Tibial nerve (tissue), 4 donors: ENCODE measurements at places on chromosomes 5 and 9.

DNA sequence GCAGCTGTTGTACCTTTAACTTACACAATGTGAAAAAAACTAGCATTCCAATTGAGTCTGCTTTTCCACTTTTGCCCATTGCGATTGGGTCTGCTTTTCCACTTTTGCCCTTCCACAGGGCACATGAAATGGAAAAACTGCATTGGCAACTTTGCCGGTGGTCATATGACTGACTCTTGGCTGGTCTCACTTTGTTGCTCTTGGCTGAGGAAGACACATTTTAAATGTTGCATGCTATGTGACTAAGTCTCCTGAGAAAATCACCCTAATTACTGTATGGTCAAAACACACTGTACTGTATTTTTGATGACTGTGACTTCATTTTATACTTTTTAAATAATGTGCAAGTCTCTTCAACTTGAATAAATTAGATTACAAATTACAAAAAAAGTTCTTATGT lies 1.6 kb upstream of the OXCT1 start:
- DNase-seq: no peak

DNA sequence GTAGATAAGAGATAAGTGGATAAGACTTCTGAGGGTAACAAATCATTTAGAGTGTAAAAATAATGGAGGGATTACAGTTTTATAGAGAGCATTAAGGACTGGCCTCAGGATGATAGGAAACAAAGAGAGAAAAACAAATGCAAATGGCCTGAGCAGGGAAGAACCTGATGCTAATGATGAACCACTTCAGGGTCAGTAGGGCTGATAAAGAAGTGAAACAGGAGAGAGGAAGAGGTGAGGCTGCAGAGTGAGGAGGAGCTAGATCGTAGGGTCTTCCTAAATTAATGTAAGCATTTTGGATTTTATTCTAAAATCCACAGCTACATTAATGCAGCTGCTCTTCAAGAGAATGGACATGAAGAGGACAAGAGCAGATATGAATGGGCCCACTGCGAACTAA lies 698.0 kb upstream of the MEF2C start:
- no peak for DNase-seq

DNA sequence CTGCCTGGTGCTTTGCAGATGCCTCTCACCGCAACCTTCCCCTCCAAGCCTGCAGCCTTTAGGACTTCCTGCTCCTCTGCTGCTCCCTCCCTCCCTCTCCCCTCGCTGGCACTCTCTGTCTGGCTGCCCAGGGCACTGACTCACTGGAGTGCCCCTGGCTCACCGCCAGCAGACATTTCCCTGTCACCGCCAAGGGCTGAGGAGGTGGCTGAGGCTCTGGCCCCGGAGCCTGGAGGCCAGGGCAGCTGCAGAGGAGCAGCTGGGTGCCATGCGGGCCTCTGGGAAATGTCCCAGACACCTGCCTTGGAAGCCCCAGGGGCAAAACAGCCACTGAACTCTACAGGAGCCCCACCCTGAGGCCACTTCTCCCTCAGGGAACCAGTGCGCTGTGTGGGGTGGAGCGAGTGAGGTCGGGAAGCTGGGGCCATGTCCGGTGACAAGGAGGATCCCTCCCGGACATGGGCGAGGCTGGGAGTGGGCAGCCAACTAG lies 53.4 kb downstream of the TENT4A start:
- peak; percentile 54 for DNase-seq

DNA sequence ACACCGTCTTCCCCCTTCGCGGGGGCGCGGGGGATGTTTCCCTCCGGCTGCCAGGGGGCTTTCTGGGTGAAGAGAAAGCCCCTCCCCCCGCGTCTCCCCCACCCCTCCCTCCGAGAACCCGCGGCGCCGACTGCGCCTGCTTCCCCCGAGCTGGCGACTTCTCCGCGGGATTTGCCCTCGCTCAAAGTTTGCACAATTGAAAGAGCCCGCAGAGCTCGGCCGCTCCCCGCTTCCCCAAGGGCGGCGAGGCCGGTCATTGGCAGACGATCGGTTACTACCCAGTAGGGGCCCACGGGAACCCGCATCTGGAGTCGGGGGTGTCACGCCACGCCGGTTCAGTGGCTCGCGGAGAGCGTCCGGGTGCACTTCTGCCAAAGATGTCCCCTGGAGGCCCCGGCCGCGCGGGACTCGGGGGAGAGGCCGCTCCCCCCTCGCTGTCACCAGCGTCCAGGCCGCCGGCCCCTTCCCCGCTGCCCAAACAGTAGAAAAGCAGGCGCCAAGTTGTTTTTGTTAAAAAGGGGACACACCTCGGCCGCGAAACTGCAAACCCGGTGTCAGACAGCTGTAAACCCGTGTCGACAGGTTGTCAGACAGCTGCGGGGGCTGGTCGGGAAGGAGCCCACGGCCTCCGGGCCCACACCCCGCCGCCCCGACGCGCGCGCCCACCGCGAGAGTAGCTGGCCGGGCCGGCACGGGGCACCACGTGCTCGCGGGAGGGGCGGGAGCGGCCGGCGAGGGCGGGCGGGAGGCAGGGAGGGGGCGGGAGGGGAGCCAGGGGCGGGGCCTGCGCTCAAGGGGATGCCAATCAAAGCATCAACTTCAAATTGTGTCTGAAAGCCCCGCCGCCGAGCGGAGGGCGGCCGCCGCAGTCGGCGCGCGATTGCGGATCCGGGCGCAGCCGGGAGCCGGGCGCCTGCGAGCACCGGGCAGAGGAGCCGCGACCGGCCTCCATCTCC lies at the start of gene IRX1:
IRX1 (plus strand) TSS at position 827 of the 956 bp plus-strand sequence. CDS start 274 bp downstream, outside the sequence.
- no peak for DNase-seq

DNA sequence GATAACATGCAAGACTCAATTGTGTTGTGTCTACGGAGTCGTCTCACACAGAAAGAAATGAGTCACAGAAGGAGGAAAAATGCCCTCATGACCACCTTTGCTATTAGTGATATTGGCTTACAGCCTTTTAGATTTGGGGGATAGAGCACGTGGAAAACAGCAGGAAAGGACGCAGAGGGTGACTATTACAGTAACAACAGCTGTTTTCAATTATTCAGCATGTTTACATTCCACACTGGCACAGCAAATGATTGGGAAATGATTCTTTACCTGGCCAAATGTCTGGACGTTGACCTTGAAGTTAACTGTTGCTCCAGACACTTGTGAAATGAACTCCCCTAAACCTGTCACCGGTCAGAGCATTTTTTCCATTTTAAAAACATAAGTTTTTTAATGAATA lies 46.8 kb downstream of the APTX start:
- no peak for DNase-seq

GRCh38 chr5:14399054-14399692 lies 182.4 kb upstream of the OTULINL start:
- peak; percentile 82 for DNase-seq

DNA sequence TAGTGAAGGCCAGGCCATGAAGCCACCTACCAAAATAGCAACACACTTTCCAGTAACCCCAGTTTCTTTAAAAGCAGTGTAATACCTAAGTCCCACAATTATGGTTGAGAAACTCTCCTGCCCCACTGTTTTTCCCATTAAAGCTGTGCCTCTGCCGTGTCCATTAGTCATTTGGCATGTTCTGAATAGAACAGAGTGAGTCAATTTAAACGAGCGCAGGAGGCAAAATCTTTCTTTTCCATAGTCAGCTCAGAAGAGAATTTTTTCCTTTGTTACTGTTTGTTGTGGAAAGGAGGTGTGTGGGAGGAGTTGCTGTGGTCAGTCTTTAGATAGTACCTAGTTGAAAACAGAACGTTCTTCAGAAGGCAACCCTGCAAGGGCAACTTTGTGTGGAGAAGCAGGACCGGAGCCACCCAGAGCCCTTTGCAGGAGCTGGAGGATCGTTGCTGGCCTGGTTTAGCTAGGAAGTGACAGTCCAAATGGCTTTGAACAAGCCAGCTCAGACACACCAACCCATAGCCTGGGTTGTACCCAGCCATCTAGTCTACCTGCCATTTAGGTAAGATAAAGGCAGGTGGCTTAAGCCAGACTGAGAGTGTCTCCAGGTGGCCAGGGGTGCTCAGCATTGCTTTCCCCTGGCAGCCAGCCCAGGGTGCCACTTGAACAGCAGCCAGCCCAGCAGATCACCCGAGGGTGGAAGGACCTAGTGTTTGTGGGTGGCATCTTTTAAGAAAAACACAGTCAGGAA lies 30.4 kb downstream of the GADD45G start:
- no peak for DNase-seq

- no peak for DNase-seq
These were observed 691.2 kb downstream of the TLR4 start for GRCh38 chr9:118395415-118395814.

GRCh38 chr9:108060175-108060574 lies 570.6 kb upstream of the KLF4 start:
- DNase-seq: no peak

GRCh38 chr5:169176709-169177694 lies 123.9 kb downstream of the SLIT3 start:
- no peak for DNase-seq

GRCh38 chr9:14978022-14979000 lies 68.1 kb upstream of the FREM1 start:
- no peak for DNase-seq

- no peak for DNase-seq
These were observed 49.5 kb downstream of the TJP2 start for GRCh38 chr9:69223605-69224004.

DNA sequence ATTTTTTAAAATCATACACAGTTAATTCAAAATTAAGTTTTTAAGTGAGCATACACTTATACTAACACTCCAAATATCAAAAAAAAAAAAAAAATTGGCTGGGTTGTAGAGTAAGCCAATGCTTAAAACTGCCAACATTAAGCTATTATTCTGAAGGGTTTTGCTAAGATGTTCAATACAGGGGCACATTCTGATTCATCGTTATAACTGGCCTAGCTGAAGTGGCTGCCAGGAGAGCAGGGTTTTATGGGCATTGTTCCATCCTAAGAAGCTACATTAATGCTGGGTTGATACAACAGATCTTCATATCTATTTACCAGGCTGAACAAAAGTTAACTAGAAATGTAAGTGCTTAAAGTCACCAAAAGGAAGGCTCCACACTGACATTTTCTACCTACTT lies 13.4 kb downstream of the ELAVL2 start:
- no peak for DNase-seq

DNA sequence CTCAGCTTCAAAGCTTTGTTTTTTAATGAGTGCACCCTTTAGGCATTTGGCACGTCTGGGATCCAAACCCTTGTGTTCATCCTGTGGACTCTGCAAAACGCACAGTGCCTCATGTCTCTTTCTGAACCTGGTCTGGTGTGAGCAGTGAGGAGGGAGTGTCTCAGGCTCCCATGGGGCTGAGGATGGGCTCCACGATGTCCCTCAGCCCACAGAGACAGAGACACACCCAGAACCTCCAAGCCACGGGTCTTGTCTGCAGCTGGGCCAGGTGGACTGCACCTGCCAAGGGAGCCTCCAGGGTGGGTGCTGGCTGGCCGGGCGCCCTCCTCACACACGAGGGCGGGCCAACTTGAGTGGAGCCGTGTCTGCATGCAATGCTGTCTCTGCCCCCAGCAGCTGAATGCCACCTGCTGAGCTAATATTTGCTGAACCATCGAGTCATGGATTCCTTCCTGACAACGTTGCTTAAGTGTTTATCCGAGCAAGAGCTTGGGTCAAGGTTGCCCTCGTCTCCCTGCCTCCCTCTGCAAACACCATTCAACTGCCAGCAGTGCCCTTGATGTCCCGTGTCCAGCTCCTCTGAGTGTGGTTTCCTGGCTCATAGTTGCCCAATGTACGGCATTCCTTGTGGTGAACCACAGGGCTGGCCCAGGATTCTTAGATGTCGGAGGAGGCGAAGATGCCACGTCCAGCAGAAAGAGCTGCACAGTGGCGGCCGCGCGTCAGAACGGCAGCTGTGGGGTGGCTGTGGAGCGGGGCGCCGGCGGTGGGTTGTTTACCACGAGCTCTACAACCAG lies 31.4 kb upstream of the LPCAT1 start:
- DNase-seq: no peak

- DNase-seq: no peak
These were observed 25.9 kb downstream of the GFI1B start for GRCh38 chr9:133004091-133004998.

GRCh38 chr5:124648902-124649467 lies 97.5 kb downstream of the ZNF608 start:
- no peak for DNase-seq

- no peak for DNase-seq
These were observed 20.7 kb upstream of the SLC25A48 start for GRCh38 chr5:135813758-135814157.

- no peak for DNase-seq
These were observed 7.3 kb upstream of the LIX1 start for GRCh38 chr5:97149709-97150108.

DNA sequence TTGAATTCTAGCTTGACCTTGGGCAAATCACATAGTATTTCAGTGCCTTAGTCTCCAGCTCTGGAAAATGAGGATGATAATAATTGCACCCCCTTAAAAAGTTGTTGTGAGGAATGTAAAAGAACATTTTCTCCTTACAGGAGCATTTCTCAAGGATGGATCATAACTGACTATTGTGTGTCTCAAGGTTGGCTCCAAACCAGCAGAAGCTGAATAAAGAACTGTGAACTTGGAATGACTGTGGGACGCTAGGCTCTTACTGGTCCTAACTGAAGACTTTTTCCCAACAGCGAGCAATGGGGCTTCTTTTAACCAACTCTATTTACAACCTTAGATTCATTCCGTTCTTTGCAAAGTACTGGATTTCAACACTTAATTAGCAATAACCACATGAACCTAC lies 26.2 kb upstream of the GLRX start:
- DNase-seq: no peak

- no peak for DNase-seq
These were observed 16.5 kb downstream of the CDK20 start for GRCh38 chr9:87957839-87958238.

GRCh38 chr5:147671365-147671764 lies 111.2 kb downstream of the JAKMIP2 start:
- DNase-seq: no peak

GRCh38 chr9:107462691-107463090 lies 26.9 kb downstream of the KLF4 start:
- DNase-seq: no peak

DNA sequence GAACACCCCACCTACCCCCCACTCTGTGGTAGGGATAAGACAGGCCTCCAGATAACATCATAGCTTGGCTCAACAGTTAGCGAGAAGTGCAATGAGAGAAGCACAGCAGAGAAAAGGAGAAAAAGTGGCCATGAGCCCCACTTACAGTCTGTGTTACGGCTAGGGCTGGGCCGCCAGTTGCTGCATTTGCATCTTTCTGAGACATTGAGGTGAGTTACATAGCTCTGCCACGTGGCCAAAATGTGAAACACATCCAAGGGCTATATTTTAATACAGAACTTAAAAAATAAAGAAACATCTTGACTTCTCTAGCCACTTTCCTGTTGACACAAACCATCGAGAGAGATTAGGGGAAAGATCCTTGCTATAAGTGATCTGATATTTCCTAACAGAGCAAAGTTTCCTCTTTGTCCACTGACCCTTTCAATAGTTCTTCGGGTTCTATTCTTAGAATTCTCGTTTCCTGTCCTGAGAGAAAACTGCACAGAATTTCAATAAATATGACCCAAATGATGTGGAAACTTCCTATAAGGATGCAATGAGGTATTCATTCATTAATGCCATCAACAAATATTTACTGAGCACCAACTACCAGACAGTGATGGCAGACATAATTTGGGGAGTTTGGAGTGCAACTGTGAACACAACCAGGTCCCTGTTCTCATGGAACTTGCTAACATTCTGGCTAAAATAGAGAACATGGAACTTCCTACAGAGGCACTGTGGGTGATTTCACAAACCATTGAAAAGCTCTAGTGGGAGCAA lies 3.2 kb upstream of the TLE4 start:
- DNase-seq: no peak
